ENCODE measurements at places on chromosomes 1 and 21. TPM values are rescaled to one million over a fixed set of nuclear protein-coding genes. Genes with fewer than 3 reads are reported as not detected.

CD48 gene
- not detected for total RNA-seq

THEM5 gene
- not detected for total RNA-seq

RAD54L gene
- 13.9 TPM for total RNA-seq

RNF115 gene
- 6.6 TPM for total RNA-seq

CYP4Z1 gene
- total RNA-seq: not detected

STUM gene
- not detected for total RNA-seq

FCRL5 gene
- not detected for total RNA-seq

REN gene
- not detected for total RNA-seq

GRHL3 gene
- total RNA-seq: not detected

DNA sequence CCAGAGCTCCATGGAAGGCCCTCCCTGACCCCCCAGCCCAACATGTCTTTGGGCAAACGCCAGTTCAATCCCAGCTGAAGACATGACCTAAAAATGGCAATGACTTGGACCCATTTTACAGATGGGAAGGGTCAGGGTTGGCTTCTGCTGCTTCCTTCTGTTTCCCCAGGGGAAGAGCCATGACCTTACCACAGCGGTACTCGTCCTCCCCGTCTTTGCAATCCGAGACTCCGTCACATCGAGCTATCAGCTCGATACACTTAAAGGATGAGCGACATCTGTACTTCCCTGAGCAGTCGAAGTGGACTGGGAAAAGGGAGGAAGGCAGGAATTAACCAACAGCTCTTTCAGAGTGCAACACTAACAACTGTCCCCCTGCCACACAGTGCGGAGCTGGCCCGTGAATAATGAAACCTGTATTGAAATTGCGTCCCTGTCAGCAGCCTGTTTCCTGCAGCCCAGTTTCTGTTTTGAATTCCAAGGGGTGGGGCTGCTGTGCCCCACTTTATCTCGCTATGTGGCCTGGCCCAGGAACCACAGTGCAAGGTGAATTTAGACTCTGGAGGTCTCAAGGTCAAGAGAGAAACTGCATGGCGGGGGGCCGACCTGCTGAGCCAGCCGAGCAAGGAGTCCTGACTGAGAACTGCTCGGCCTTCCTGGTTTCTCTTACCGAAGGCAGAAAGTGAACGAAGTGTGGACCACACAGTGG lies 7.0 kb downstream of the TMPRSS3 start:
- no peak for DNase-seq

DNA sequence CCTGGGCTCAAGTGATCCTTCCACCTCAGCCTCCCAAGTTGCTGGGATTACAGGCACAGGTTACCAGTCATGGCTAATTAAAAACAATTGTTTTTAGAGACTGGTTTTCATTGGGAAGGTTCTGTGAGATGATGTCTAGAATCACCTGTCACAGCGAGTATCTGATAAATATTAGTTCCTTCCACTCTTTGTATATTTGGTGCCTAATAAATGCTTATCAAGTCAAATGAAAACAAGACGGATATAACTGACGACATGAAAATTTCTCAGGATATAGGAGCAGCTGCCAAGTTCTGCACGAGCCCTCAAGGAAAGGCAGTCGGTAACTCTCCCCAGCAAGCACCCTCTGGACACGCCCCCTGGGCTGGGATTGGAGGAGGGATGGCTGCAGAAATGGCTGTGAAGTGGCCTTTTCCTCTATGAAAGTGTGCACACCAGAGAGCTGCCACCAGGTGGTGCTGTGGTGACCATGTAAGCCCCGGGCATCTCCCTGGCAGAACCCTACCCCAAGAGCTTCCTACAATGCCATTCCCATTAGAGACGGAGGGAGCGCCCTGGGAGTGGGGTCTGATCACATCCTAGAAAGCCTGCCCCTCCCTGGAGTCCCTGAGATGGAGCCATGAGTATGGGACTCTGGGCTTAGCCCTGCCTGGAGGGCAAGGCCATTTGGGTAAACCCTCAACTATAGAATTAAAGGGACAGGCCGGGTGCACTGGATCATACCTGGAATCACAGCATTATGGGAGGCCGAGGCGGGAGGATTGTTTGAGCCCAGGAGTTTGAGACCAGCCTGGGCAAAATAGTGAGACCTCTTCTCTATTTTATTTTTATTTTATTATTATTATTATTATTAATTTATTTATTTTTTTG lies 50.9 kb downstream of the HTR6 start:
- peak; percentile 95 for DNase-seq

DNA sequence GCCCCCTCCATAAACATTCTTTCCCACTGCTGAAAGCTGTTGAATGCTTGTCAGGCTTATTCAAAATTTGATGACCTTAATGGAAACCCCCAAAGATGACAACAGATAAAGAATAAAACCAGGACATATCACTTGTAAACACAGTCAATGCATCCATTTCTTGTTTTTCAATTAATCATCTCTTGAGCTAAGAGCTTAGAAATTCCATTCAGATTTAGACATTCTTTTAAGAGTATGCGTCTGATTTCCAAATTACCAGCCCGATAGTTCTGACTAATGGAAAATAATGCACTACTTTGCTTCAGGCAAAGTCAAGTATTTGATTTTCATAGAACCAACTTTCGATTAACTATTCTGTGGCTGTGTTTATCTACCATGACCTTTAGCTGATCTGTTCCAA lies 100.6 kb upstream of the RUNX1 start:
- no peak for DNase-seq

GRCh38 chr1:226749467-226749866 lies 10.4 kb upstream of the ITPKB start:
- DNase-seq: no peak

DNA sequence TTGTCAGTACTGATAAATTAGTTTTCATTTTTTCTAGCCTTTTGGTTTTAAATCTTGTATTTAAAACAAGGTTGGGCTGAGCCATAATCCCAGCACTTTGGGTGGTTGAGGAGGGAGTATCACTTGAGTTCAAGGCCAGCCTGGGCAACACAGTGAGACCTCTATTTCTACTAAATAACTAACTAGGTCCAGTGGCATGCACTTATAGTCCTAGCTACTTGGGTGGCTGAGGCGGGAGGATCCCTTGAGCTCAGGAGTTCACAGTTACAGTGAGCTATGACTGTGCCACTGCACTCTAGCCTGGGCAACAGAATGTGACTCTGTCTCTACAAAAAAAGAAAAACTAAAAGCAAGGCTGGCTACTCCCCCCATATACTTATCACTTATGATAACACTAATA lies 21.5 kb upstream of the TTC39A start:
- DNase-seq: no peak

- peak; percentile 91 for DNase-seq
Measured at GRCh38 chr21:41419921-41420862, 5.8 kb upstream of the MX1 start.

DNA sequence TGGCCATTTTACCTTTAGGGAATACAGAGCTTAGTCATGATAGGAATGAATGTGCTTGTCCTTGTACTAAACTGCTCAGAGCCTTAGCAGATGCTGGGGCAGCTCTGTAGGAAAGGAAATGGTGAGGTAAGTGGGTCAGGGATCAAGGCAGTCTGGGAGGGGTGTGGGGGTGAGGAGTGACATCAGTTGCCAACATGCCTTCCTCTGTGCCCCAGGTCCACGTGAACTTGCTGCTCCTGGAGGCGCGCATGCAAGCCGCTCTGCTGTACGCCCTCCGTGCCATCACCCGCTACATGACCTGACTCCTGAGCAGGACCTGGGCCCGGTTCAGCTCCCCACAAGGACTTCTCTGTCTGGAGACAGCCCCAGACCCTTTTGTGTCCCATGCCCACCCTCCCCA lies 21.2 kb downstream of the SESN2 start:
- no peak for DNase-seq

DNA sequence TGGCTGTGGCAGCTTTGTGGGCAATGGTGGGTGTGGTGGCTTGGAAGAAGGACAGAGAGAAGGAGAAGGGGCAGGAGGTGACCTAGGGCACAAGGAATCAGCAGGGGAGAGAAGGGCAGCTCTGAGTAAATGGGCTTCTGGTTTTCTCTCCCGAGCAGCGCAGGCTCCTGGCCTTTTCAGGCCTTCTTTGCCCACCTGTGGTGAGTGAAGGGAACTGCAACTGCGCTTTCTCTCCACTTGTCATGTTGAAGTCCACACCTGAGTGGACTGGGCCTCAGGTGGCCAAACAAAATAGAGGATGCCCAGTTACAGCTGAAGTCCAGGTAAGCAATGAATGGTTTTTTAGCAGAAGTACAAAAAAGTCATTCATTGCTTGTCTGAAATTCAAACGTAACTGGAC lies 29.4 kb upstream of the KCNA10 start:
- no peak for DNase-seq

DNA sequence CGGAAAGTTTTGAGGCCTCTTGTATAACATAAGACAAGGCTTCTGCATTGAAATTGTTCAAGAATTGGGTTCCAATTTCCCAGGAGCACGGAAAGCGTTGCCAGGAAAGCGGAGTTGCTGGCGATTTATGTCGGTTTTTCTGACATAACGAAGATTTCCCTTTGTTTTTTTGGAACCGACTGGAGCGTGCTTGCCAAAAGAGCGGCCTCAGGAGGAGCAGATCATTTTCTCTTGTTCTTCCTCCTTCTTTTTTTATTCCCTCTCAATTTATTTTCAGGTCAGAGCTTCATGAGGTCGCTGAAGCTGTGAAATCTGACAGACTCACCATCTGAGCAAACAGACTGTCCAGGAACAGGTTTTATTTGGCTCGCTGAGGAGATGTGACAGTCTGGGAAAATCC lies 275.5 kb downstream of the CAMTA1 start:
- no peak for DNase-seq

- DNase-seq: peak; percentile 48
Measured at GRCh38 chr1:241985787-241986186, 13.1 kb downstream of the MAP1LC3C start.

DNA sequence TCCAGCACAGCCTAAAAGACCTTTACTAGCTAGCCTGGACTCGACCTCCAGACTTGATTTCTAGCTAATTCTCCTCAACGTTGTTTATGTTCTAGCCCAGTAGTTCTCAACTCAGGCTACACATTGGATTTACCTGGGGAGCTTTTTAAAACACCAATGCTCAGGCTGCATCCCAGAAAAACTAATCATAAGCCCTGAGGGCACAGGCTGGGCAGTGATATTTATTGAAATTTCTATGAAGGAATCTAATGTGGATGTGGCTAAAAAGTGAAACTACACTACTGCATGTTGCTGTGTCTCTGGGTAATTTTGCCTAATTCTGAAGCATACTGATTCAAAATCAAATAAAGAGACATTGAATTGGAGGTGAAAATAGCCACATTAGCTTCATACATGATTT lies 479.4 kb downstream of the KCNT2 start:
- DNase-seq: no peak

- DNase-seq: no peak
Measured at GRCh38 chr1:19156676-19157075, 53.4 kb downstream of the UBR4 start.

DNA sequence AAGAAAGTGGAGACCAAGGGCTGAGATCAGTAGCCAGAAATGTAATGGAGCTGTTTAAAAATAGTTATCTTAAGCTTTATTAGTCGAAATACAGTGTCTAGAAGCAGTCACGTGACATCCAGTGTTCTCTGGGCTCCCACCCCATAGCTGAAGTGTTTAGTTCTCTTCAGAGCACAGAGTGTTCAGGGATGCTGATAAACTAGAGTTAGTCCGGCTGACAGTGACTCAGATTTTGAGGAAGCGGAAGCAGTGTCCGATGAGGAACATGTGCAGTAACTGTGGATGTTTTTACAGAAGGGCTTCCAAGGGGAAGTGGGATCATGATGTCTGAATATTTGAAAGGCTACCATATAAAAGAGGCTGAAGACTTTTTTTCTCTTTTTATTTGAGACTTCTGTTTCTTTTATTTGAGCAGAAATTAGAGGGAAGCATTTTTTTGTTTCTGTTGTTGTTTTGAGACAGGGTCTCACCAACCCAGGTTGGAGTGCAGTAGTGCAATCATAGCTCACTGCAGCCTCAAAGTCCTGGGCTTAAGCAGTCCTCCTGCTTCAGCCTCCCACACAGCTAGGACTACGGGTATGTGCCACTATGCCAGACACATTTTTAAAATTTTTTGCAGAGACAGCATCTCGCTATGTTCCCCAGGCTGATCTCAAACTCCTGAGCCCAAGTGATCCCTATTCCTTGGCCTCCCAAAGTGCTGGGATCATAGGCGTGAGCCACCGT lies 124.2 kb downstream of the GALNT2 start:
- DNase-seq: no peak

DNA sequence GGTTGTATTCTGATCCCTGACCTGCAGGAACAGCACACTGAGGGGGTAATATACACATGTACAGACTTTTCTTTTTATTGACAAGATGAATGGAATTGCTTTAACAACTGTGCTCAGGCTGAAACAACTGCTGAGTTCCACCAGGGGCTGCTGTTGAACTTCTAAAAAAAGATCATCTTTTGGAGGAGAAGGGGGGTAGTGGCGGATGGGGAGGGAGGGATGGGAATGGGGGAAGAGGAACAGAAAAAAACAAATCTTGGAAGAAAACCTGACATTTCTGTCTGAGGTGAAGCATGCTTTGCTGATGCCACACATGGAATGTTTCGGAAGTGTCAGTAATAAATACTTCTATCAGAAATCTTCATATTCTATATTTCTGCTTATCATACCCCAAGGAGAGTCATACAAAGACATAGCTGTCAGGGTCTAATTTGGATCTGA lies 75.0 kb downstream of the RWDD3 start:
- DNase-seq: peak; percentile 33

- no peak for DNase-seq
Measured at GRCh38 chr1:30930631-30931173, 22.1 kb upstream of the SDC3 start.

DNA sequence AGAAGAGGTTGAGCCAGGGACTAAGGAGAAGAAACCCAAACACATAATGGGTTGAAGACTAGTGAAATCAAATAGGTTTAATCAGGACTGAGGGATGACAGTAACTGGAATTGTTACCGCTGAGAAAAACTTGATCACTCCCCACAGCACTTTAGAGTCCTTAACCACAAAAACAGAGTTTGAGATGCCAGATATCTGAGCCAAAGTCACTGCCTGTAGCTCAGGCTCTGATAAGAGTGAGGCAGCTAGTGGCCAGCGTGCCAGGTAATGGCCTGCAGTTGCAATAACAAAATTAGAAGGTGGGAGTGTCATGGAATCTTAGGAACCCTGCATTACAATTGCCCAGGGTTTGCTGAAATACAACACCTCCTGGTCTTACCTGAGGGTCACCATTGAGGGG lies 48.0 kb downstream of the PRKAB2 start:
- DNase-seq: no peak

GRCh38 chr21:29938776-29939103 lies 1.1 kb downstream of the GRIK1 start:
- DNase-seq: no peak

- no peak for DNase-seq
Measured at GRCh38 chr1:34781844-34782391, 904 bp downstream of the GJB3 start.

GRCh38 chr1:15410884-15411245 lies 1.2 kb downstream of the EFHD2 start:
- no peak for DNase-seq

- DNase-seq: no peak
Measured at GRCh38 chr1:22154626-22155025, 11.7 kb upstream of the WNT4 start.

DNA sequence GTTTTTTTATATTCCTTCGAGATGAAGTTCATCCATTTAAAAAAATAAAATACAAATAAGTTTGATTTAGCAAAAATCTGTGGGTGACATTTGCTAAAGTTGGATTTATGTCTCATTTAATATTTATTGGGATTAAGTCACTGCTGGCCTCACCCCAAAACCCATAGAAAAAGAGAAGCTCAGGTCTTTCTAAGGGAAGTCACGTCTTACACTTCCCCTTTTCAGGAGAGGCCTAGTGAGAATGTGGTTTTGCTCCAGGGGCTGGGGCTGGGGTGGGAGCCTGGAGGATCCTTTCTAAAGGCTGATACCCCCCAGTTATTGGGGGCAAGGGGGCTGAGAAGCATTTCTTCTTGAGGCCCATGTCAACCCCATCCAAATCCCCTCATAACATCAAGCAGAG lies 300.3 kb downstream of the DSCAM start:
- DNase-seq: no peak

All from H4 (cell line).